ENCODE measurements at places on chromosomes 4 and X.

DNA sequence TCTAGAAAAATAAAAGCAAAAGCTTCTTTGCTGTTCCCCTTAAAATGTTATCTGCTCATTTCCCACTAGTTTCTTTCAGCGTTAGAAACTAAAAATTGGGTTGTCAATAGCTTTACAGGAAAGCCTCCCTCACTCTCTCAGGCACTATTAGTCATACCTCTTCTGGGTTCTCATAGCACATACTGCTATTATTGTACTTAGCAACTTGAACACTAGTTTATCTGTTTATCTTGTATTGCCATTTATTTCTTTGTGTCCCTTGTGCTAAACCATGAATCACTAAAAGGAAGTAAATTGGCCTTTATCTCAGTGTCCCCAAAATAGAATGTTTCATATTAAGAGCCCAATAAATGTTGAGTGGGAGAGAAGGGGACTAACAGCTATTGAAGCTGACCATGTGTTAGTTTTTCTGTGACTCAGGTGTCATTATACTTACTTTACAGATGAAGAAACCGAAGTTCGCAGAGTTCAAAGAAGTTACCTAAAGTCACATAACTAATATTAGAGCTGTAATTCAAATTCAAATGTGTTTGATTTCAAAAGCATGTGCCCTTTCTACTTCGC is 124.8 kb upstream of the CITED1 start:
- peaks cover 15% of the 10 kb centered on the region for H3K36me3 ChIP-seq
- H3K27ac ChIP-seq, result no peak overlapping the region
- no peak for DNase-seq
- H3K4me3 ChIP-seq, result no peak overlapping the region
- H3K27me3 ChIP-seq, result no peaks in the 10 kb centered on the region

DNA sequence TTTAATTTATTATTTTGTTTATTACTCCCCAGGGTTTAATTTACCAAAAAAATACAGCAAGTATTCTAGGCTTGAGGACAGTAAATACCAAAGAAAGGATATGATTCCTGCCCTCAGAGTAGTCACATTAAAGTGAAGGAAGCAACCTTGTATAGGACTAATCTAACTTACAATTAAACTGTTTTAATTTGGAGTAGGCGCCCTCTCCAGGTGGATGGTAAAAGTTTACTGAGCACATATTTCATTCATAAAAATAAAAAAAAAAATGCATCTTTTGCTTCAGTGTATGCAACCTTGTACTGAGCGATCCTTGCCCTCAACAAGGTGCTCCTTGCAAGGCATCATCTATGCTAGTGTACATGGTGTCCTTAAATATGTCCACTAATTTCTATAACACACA is 72.0 kb upstream of the MAGEB16 start:
- no peak overlapping the region for H3K27ac ChIP-seq
- DNase-seq, result no peak
- H3K27me3 ChIP-seq, result no peaks in the 10 kb centered on the region

DNA sequence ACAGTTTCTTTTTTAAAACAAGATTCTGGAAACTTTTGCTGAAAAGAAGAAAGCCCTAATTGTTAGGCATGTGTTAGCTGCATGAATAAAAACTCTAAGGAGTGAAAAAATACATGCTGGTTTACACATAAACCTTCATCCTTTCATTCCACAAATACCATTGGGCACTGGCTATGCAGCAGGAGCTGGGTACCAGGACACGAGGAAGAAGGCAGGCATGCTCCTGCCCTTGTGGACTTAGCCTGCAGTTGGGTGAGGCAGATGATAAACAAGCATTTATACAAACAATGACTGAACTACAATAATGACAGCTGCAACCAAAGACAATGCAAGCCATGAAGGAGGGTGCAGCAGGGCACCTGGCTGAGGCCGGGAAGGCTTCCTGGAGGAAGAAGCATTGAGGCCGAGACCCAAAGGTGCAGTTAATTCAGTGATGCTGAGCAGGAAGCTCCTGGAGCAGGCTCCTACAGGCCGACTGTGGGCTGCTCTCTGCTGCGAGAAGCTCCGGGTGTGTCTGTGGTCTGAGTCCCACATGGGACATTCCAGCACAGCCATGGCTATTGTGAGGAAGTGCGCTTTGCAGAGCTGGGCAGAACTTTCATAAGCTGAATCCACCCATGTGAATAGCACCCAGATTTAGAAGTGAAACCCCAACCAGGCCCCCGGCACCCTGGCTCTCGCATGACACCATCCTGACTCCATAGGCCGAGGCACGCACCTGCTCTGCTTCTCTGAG is 44.0 kb upstream of the MXD4 start:
- no peak overlapping the region for H3K27ac ChIP-seq
- H3K4me3 ChIP-seq, result no peak overlapping the region
- peaks cover 4% of the 10 kb centered on the region for H3K27me3 ChIP-seq
- no peaks in the 10 kb centered on the region for H3K36me3 ChIP-seq
- no peaks in the 10 kb centered on the region for H3K4me1 ChIP-seq
- no peak for DNase-seq

DNA sequence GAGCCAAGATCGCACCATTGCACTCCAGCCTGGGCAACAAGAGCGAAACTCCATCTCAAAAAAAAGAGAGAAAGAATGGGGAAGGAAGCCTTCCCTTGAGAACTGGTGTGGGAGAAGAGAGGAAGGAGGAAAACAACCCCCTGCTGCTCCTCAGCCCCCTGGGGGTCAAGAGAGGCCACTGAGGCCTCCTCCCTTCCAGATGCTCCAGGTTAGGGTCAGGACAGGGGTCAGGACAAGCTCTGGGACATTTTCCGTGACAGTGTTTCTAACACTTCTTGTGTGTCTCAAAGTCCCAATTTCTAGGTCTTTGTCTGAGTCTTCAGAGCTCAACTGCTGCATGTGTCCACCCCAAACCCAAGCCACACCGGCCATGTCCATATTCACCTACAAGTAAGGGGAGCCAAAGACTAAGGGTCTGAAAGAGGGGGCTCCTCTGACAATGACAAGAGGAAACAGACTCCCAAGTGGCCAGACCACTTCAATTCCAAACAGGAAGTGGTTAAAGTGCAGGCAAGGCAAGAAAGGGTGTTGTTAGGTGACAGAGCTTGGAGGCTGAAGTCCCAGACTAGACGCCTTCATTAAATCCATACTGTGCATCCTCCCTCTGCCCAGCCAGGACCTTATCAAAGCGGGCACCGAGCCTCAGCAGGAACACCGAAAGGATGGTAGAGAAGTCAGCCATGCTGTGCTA is 8.3 kb downstream of the L1CAM start:
- peaks cover 20% of the 10 kb centered on the region for H3K4me1 ChIP-seq
- no peak overlapping the region for H3K27ac ChIP-seq
- no peaks in the 10 kb centered on the region for H3K36me3 ChIP-seq
- DNase-seq, result no peak

- no peak overlapping the region for H3K27ac ChIP-seq
- no peak for DNase-seq
- H3K4me1 ChIP-seq, result no peaks in the 10 kb centered on the region
- H3K4me3 ChIP-seq, result no peak overlapping the region
- H3K36me3 ChIP-seq, result no peaks in the 10 kb centered on the region
Observed at GRCh38 chr4:4443821-4444220, 56.9 kb downstream of the NSG1 start.

- H3K4me3 ChIP-seq, result no peak overlapping the region
- H3K36me3 ChIP-seq, result peaks cover 20% of the 10 kb centered on the region
- H3K27me3 ChIP-seq, result peaks cover 4% of the 10 kb centered on the region
Observed at GRCh38 chrX:70013466-70014381, 36.0 kb downstream of the AWAT2 start.

GRCh38 chr4:17865866-17866363 is 55.1 kb downstream of the NCAPG start:
- H3K4me1 ChIP-seq, result no peaks in the 10 kb centered on the region
- no peak overlapping the region for H3K27ac ChIP-seq
- peaks cover 4% of the 10 kb centered on the region for H3K36me3 ChIP-seq
- no peak for DNase-seq
- no peak overlapping the region for H3K4me3 ChIP-seq

GRCh38 chr4:150495550-150495949 is 86.4 kb upstream of the MAB21L2 start:
- no peaks in the 10 kb centered on the region for H3K4me1 ChIP-seq
- H3K27me3 ChIP-seq, result no peaks in the 10 kb centered on the region
- no peak for DNase-seq

- no peak overlapping the region for H3K27ac ChIP-seq
- H3K27me3 ChIP-seq, result peaks cover 20% of the 10 kb centered on the region
- no peaks in the 10 kb centered on the region for H3K36me3 ChIP-seq
- H3K4me3 ChIP-seq, result peak overlapping the region; percentile 41
Observed at GRCh38 chrX:118115953-118116712, 477 bp downstream of the KLHL13 start.

DNA sequence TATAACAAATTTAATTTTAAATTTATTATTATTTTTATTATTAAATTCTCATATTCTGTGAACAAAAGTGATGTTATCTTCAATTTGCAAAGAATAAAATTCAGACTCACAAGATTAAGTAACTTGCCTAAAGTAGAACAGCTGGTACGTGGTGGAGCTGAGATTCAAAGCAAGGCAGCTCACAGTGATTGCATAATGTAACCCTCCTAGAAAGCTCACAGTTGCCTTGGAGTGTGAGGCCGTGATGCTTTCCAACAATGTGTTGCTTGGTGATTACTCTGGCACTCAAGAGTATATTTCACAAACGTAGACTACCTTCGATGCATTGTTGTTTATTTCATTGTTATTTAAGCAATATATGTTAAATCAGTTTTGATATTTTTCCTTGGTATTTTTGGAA is 1039.2 kb upstream of the PABPC4L start:
- H3K27ac ChIP-seq, result no peak overlapping the region
- H3K4me3 ChIP-seq, result no peak overlapping the region
- no peaks in the 10 kb centered on the region for H3K36me3 ChIP-seq
- no peak for DNase-seq
- H3K4me1 ChIP-seq, result no peaks in the 10 kb centered on the region
- no peaks in the 10 kb centered on the region for H3K27me3 ChIP-seq

- H3K27me3 ChIP-seq, result peaks cover 4% of the 10 kb centered on the region
- no peak for DNase-seq
- peaks cover 7% of the 10 kb centered on the region for H3K36me3 ChIP-seq
- H3K4me3 ChIP-seq, result no peak overlapping the region
- no peak overlapping the region for H3K27ac ChIP-seq
Observed at GRCh38 chr4:8227771-8228318, 28.8 kb downstream of the SH3TC1 start.

- no peak for DNase-seq
- no peak overlapping the region for H3K27ac ChIP-seq
- H3K4me3 ChIP-seq, result no peak overlapping the region
- H3K4me1 ChIP-seq, result no peaks in the 10 kb centered on the region
Observed at GRCh38 chr4:7328913-7329638, 105.7 kb downstream of the PSAPL1 start.

DNA sequence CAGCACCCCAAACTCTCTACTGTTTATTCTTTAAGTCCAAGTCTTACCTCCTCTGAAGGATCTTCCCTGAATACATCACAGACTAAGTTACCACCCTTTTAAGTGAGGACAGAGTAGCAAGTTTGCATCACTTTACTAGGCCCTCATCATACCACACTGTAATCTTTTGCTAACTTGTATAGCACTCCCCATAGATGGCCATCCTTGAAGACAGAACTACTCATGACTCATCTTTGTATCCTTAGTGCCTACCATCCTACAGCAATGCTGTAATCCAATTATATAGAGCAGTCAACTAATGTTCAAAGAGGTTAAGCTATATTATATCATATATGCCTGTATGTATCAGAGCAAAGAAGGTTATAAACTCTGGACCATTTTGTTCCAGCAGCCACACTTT is 101.4 kb downstream of the ADAMTS3 start:
- H3K27me3 ChIP-seq, result no peaks in the 10 kb centered on the region
- DNase-seq, result no peak
- H3K27ac ChIP-seq, result no peak overlapping the region
- H3K4me3 ChIP-seq, result no peak overlapping the region
- H3K4me1 ChIP-seq, result no peaks in the 10 kb centered on the region
- H3K36me3 ChIP-seq, result no peaks in the 10 kb centered on the region
